ENCODE measurements at places on chromosomes 3 and 15.

DNA sequence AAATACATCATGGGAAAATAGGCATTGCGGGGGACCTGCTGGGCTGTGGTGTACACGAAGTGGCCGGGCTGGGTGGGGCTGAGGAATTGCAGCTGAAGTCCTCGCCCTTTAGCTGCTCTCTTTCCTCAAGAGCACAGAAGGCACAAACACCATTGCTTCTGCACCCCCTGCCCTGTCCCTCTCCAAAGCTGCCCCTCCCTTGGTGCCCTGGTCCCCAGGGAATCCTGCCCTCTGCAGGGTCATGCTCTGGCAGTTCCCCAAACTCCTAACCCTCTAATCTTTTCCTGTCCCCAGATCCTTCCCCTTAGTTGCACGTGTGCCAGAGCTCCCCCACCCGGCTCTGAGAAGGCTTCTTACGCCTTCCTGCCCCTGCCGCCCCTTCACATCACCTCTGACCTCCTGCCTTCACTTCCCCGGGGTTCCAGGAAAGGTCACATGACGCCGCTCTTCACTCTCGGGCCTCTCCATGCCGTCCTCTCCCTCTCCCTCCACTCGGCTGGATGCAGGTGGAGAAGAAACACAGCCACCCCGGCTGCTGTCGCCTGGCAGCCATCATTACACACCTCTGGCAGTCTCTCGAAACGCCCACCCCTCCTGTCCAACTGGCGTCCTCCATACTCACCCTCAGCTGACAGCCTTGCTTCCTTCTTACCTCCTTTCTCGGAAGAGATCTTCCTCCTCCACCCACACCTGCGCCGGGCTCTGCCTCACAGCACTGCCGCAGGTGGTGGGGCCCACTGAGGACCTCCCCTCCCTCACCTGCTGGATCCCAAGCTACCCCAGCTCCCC lies 6.9 kb upstream of the PCSK6 start:
- no peak for DNase-seq

DNA sequence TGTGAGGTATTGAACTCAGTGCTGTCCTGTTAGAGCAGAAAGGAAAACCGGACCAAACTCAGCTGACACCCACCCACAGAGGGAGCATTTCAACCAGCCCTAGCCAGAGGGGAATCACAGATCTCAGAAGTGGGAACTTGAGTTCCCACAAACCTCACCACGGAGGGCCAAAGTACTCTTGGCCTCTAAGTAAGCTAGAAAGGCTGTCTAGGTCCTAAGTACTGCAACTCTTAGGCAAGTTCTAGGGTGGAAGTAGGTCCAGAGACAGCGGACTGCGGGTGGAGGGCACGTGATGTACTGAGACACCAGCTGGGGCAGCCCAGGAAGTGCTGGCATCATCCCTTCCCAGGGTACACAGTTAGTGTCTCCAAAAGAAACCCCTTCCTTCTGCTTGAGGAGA lies 34.1 kb downstream of the EOMES start:
- DNase-seq = no peak

- no peak for DNase-seq
Measured at GRCh38 chr3:24598695-24599470, 104.2 kb upstream of the THRB start.

- no peak for DNase-seq
Measured at GRCh38 chr3:20307383-20307782, 121.4 kb upstream of the SGO1 start.

DNA sequence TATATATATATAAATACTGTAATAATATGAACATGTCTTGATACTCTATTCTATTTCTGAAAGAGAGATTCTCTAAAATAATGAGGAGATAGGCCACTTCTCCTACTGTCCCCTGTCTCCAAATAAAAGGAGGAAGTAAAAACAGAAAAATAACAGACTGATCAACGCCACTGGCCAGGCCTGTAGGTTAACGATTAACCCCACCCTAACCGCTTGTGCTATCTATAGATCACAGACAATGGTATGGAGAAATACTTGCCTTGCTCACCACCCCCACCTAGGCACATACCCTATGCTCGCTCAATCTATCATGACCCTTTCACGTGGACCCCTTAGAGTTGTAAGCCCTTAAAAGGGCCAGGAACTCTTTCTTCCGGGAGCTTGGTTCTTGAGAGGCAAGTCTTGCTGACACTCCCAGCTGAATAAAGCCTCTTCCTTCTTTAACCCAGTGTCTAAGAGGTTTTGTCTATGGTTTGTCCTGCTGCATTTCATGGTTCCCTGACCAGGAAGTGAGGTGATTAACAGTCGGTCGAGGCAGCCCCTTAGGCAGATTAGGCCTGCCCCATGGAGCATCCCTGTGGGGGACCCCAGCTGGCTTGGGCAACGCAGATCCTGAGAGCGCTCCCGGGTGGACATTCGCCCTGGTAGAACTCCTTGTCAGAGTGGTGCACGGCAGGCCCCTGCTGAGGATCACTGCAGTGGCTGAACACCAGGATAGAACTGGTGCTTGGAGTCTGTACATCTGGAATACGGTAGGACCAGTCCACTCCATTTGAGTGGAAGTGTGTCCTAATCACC lies 521.8 kb upstream of the CNTN3 start:
- DNase-seq = no peak

GRCh38 chr3:62597491-62597890 lies 224.1 kb upstream of the FEZF2 start:
- DNase-seq = no peak

- no peak for DNase-seq
Measured at GRCh38 chr3:194654443-194654842, 17.5 kb downstream of the LSG1 start.

- DNase-seq = no peak
Measured at GRCh38 chr3:121979246-121979645, 42.8 kb downstream of the ILDR1 start.

DNA sequence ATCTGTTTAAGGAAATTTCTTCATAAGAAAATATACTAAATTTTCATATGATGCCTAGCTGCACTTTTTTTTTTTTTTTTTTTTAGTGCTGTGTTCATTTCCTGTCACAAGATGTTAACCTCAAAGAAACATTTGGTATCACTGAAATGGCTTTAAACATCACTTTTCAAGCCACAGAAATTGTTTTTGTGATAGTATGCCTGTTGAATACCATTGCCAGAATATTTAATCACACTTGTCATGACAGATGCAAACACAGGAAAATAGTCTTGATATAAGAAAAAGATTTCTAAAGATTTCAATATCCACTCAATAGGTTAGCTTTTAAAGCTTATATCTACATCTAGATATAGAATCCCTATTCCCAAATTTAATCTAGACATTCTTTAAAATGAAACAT lies 608.5 kb upstream of the AGTR1 start:
- DNase-seq = no peak

GRCh38 chr3:152292366-152292765 lies 23.6 kb downstream of the MBNL1 start:
- no peak for DNase-seq

GRCh38 chr3:121414924-121415323 lies 130.9 kb downstream of the POLQ start:
- no peak for DNase-seq

DNA sequence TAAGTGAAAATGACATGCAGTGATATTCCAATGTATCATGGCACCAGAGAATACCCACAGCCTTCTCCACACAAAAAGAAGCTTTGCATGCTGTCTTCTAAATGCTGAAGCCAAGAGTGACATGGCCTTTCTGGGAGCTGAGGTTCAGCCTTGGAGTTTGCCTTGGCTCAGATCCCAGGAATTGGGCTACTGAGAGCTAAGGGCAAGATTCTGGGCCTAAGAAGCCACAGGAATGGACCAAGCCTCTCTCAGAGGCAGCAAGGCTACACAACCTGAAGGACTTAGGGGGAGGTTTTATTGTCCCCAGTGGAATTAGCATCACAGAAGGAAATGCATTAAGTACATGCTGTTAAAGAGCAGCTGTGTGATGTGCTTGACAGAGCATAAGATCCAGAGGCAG lies 1078.5 kb downstream of the TUSC7 start:
- no peak for DNase-seq

DNA sequence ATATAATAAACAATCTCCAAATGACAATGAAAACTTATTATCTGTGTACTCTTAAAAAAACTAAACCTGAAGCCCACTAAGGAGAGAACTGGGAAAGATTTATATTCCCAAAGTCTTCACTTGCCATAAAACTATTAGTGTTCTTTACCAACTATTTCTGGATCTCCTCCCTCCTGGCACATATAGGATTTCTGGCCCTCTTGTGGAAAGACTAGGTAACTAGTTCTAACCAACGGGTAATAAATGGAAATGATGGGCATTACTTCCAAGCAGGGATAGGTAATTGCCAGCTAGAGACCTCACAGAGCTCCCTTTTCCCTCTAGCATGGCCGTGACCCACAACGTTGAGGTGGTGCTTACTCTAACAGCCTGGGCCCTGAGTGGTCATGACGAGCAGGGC lies 110.1 kb downstream of the DNAH12 start:
- no peak for DNase-seq

- DNase-seq = no peak
Measured at GRCh38 chr3:65497846-65498245, 540.9 kb downstream of the MAGI1 start.

- DNase-seq = no peak
Measured at GRCh38 chr3:153171918-153172317, 9.9 kb downstream of the RAP2B start.
